Stimulated activated CD8-positive, alpha-beta memory T cell treated with anti-CD3 and anti-CD28 coated beads, Interleukin-7, amount 100 ng/mL, for 24 hours (primary cell): ENCODE measurements at places on chromosomes 1 and 21.
A peak's percentile ranks its signal among the peaks of the same experiment; 100 is the strongest.

GRCh38 chr1:198535631-198536030 lies 4.8 kb downstream of the ATP6V1G3 start:
- no peak for DNase-seq

- no peak for DNase-seq
Measured at GRCh38 chr1:90291431-90292216, 296.7 kb downstream of the ZNF326 start.

- DNase-seq: no peak
Measured at GRCh38 chr1:68375919-68376318, 73.8 kb downstream of the RPE65 start.

GRCh38 chr1:215002471-215002870 lies 80.1 kb upstream of the KCNK2 start:
- DNase-seq: no peak

- DNase-seq: no peak
Measured at GRCh38 chr1:226677027-226678020, 61.8 kb downstream of the ITPKB start.

DNA sequence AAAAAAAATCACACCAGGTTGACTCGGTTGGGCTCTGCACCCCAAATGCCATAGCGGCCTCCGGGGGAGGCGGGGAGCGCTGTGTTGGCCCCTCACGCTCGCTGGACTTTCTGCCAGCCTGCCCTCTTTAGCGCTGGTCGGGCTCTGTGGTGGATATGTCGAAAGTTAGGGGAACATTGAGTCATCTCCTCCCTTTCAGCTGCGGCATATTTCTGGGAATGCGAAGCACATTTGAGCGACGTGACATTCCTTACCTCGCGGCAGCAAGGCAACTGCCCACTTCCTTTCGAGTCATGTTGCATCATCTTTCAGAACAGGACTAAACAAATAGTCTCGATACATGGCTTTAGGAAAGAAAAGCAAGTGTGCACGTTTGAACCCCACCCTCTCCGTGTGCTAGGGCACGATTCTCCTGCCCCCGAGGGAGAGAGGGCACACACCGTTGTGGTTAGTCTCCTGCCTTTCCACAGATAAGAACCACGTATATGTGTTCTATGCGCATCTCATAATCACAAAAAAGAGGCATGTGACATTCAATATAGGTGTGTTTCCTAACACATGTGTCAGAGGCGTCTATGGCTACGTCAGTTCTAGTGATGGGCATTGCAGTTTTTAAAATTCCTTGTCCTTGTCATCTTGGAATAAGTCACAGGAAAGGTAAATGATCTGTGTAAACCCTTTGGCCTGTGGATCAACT lies 105.9 kb upstream of the SLC45A1 start:
- no peak for DNase-seq

DNA sequence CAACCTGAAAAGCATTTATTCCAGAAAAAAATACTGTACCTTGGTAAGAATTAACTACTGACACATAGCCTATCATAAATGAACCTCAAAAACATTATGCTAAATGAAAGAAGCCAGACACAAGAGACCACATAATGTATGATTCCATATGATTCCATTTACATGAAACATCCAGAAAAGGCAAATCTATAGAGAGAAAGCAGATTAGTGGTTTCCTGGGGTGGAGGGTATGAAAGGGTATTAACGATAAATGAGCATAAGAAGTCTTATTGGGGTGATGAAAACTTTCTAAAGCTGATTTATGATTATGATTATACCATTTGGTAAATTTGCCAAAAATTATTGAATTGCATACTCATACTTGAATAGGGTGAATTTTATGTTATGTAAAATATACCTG lies 10.3 kb upstream of the COL6A2 start:
- no peak for DNase-seq

DNA sequence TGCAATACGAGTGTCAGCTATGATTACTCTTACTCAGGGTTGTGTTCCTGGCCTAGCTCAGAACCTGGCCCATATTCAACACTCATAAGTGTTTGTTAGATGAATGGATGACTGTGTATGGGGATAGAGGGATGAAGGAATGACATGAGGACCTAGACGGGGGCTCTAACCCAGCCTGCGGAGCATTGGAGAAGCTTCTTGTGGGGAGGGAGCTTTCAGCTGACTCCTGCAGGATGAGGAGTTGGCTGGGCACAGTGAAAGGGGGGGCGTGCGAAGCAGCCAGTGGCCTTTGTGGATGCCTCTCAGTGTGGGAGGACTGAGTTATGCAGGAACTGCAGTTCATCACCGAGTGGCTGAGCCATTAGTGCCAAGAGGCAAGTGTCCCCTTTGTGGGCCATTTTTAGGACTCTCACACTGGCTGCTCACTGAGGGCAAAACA lies 1.2 kb upstream of the EXTL1 start:
- DNase-seq: no peak

GRCh38 chr1:10777749-10778574 lies 18.5 kb downstream of the CASZ1 start:
- DNase-seq: no peak

GRCh38 chr1:239982762-239983161 lies 108.9 kb upstream of the FMN2 start:
- no peak for DNase-seq

DNA sequence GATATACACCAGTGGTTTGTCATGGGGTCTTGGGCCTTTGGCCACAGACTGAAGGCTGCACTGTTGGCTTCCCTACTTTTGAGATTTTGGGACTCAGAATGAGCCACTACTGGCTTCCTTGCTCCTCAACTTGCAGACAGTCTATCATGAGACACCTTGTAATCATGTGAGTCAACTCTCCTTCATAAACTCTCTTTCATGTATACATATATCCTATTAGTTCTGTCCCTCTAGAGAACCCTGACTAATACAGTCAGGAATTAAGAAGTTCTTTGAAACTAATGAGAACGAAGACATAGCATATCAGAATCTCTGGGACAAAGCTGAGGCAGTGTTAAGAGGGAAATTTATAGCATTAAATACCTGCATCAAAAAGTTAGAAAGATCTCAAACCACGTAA lies 110.8 kb downstream of the SLC5A9 start:
- no peak for DNase-seq

GRCh38 chr1:14217384-14217783 lies 381.1 kb upstream of the KAZN start:
- DNase-seq: no peak

- DNase-seq: no peak
Measured at GRCh38 chr1:201507360-201507675, 395 bp upstream of the CSRP1 start.

DNA sequence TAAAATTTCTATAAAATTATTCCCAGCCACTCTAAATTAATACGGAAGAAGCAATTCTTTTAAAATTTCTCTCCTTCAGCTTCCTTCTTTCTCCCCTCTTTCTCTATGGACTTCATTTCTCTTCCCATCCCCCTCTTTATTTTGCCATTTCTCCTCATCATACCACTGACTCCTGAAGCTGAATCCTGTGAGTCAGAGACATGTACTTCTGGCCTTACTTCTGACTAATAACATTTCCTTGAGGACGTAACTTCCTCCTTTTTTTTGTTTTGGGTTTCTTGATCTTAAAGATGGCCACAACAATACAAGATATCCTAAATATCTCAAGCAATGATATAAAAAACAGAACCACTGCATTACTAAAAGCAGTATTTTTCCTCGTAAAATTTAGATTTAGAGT lies 63.6 kb upstream of the DENND1B start:
- DNase-seq: no peak

DNA sequence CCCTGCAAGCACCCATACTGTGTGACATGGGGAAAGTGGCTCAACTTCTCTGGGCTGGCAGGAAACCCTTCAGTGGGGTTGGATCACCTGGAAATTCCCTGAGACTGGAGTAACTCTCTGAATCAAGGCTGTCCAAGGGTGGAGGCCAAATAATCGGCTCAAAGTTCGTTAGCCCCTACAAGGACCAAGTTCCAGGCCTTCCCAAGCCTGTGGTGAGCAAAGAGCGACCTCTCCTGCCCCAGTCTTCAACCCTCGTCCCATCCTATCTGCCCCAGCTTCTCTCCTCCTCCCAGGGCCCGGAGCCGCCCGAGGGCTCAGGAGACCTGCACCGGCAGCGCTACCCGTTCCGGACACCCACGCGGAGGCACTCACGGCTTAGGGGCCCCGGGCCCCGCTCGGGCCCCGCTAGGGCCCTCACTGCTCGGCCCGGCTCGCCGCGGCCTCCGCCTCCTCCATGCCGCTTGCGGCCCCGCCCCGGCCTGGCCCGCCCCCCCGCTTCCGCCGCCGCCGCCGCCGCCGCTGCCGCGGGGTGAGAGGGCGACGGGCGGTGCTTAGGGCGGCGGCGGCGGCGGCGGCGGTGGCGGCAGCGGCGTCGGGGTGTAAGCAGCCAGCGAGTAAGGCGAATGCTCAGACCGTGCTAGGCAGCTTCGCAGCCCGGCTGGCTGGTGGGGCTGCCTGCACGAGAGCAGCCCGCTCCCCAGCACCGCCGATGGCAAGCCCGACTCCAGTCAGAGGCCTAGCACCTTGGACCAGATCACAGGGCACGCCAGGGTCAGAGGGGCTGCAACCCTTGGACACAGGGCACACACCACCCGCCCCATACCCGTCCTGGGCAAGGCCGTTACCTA lies at the start of gene POMGNT1:
TSS of gene POMGNT1 (minus strand) at position 471 of the 848 bp plus-strand sequence. CDS start 613 bp downstream, outside the sequence.
- peak; percentile 45 for DNase-seq

DNA sequence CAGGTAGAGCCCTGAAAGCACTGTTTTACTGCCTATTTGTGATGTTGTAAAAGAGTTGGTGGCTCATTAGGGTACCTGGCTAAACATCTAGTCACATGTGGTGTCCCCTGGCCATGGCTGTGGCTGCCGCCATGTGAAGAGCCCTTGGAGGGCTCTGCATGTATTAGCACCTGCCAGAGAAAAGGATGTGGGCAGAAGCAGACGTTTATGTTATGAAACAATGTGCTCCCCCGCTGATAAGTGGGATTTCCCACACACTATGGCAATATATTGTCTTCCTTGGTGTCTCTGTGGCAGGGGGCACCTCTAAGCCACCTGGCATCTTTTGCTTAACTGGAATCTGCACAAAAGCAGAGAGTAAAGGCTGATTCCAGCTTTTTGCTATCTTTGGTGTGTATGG lies 9.6 kb downstream of the TENT5C start:
- no peak for DNase-seq

GRCh38 chr1:7473223-7474142 lies 297.6 kb upstream of the VAMP3 start:
- DNase-seq: no peak

DNA sequence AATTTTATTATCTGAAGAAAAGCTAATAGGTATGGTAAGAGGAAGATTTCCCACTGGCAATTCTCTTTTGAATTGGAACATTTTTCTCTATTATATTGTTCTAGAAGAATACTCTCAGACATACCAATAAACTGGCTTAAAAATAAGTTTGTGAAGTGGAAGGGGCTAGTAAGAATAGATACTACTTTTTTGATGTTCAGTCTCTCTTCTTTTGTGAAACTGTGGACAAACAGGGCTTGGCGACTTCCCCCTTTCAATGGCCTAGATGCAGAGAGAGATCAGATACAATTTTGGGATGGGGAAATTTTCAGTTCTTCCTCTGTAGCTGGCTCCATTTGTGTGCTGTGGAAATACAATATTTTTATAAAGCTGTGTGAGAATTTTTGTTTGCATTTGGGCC lies 2.5 kb downstream of the PBX1 start:
- no peak for DNase-seq

DNA sequence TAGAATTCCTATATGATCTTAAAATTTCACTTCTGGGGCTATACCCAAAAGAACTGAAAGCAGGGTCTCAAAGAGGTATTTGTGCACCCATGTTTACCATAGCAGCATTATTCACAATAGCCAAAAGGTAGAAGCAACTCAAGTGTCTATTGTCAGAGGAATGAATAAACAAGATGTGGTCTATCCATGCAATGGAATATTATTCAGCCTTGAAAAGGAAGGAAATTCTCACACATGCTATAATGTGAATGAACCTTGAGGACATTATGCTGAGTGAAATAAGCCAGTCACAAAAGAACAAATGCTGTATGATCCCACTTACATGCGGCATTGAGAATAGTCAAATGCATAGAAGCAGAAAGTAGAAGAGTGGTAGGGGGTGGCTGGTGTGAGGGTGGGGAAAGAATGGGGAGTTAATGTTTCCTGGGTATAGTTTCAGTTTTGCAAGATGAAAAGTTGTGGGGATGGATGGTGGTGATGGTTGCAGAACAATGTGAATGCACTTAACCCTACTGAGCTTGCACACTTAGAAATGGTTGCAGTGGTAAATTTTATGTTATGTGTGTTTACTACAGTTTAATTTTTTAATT lies 122.4 kb downstream of the TOMM20 start:
- no peak for DNase-seq

GRCh38 chr1:29548091-29548490 lies 311.8 kb downstream of the PTPRU start:
- no peak for DNase-seq

- no peak for DNase-seq
Measured at GRCh38 chr1:101943237-101943636, 53.5 kb downstream of the OLFM3 start.

- DNase-seq: no peak
Measured at GRCh38 chr1:14850563-14850962, 252.1 kb downstream of the KAZN start.

DNA sequence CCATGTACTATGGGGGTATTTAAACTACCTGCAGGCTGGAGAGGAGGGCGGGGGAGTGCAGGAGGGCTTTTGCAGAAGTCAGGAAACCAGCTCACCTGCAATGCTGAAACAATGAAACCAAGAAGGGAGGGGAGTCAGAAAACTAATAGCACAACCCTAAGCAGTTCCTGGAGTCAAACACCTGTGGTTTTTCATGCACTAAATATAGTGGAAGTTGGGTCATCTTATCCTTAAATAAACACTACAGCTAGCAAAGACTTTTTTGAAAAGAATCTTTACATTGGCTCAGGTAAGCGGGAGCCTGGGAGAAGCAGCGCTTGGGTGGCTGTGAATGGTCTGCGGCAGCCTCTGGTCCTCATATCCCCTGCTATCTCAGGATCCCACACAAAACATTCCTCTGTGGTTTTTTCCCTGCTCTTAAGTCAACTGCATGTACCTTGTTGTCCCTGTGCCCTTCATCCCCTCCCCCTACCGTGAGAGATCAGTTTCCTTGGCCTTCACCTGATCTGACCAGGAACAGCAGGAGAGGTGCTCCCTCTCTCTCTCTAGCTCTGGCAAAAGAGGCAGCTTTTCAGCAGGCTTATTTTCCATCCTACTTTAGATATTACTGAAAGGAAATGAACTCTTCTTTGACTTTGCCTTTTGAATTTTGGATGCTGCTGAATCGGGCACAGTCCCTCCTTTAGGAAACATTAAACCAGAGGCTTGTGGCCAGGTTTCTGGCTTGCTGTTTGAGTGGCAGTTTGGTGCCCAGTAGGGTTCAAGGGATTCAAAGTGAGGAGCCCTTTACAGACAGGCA lies 26.6 kb downstream of the TENT5C start:
- no peak for DNase-seq
